ENCODE measurements at places on chromosomes 4 and X. TPM values are rescaled to one million over a fixed set of nuclear protein-coding genes. Genes with fewer than 3 reads are reported as not detected.

Gene CACNA1F
- 0.05 TPM for total RNA-seq

Gene DUX4
- not detected for total RNA-seq

Gene F9
- total RNA-seq: not detected

Gene COL25A1
- total RNA-seq: not detected

Gene FAM9B
- total RNA-seq: not detected

Gene GPM6B
- total RNA-seq: not detected

Gene ERCC6L
- total RNA-seq: 7.4 TPM

Gene CLTRN
- 0.17 TPM for total RNA-seq

Gene WWC2
- total RNA-seq: 0.75 TPM

- no peak for DNase-seq
These were observed 188.6 kb downstream of the COMMD8 start for GRCh38 chr4:47274901-47275300.

GRCh38 chr4:149549911-149550310 lies 265.7 kb downstream of the IQCM start:
- no peak for DNase-seq

- no peak for DNase-seq
These were observed 213.4 kb upstream of the RASGEF1B start for GRCh38 chr4:81685104-81685503.

- DNase-seq: no peak
These were observed 5.2 kb downstream of the HADH start for GRCh38 chr4:107994894-107995293.

DNA sequence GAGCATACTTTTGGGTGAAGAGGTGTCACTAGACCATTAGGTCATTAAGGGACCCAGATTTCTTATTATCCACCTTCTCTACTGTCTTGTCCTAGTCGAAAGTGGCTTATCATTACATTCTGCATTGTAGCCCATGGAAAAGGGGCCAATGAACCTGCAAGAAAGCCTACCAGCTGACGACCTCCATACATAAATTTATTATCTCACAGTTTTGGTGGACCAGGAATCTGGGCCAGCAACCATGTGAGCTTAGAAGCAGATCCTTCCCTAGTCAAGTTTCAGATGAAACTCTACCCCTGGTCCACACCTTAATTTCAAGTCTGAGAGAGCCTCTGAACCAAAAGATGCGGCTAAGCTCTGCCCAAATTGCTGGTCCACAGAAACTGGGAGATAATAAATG lies 37.6 kb downstream of the RPS6KA3 start:
- no peak for DNase-seq

DNA sequence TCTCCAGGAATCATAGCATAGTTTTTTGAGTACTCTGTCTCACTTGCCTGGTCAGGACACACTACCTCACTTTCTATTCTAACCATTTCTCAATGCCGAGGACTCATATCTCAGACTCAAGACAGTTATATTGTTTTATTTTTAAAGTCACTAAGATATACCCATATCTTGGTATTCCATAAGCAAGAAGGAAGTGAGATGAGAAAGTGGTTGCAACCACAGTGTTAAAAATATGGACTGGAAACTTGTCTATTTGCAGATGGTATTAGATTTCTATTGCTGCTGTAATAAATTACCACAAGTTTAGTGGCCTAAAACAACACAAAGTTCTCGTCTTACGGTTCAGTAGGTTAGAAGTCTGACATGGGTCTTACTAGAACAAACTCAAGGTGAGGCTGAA lies 344.8 kb upstream of the MAGEB2 start:
- no peak for DNase-seq

- DNase-seq: no peak
These were observed 163.4 kb downstream of the BANK1 start for GRCh38 chr4:101953949-101954348.

GRCh38 chr4:96504386-96504785 lies 664.5 kb downstream of the PDHA2 start:
- no peak for DNase-seq

GRCh38 chrX:110145854-110146253 lies 142.9 kb downstream of the TMEM164 start:
- no peak for DNase-seq

DNA sequence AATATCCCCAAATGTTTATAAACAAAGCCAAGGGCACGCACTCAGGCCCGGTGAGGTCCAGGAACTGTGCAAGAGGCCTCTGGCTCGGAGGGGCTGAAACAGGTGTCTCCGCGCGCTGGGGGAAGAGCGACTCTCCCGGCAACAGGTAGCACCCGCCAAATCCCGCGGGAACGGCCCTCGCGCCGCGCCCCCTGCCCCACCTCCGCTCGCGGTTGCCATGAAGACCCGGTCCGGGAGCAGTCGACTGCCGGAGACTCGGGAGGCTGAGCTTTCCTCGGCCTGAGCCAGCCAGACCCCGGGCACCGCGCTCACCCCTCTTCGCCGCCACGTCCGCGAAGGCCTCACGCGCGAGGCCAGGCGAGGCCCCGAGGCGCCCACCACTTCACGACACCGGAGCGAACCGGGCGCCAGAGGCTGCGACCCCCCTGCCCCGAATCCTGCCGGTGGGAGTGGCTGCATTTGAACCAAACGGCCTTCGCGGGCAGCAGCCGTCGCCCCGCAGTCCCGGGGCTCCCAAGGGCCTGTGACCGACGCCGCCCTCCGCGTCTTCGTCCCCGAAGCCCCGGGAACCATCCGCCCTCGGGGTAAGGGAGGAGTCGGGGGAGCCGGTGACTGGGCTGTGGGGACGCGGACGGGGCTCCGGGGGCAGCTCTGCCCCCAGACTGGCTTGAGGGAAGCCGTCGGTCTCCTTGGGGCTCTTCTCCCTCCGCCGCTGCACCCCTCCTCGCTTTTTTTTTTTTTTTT lies at the start of gene NSUN7:
NSUN7 (plus strand) TSS at position 239 of the 744 bp plus-strand sequence. CDS start 739 bp downstream, outside the sequence.
- DNase-seq: peak; percentile 10
